ENCODE measurements at places on chromosomes 5 and 9. TPM values are rescaled to one million over a fixed set of nuclear protein-coding genes. Genes with fewer than 3 reads are reported as not detected.

DNA sequence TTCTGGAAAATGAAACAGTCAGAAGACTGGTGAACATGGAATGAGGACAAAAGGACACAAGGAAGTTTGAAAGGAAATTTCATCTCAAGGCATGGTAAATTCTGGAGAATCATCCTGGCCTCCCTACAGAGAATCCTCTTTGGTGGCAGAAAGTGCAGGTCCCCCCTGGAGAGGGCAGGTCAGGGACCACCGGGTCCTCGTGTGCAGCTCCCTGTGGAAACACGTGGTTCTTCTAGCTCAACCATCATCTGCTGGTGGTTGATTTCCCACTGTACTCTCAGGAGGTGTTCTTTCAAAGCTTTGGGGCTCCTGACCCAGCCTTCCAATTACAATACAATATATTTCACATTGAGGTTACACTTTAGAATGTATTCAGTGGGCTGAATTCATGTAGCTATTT, 2.6 kb upstream of the GTF3C5 start:
- no peak for DNase-seq

DNA sequence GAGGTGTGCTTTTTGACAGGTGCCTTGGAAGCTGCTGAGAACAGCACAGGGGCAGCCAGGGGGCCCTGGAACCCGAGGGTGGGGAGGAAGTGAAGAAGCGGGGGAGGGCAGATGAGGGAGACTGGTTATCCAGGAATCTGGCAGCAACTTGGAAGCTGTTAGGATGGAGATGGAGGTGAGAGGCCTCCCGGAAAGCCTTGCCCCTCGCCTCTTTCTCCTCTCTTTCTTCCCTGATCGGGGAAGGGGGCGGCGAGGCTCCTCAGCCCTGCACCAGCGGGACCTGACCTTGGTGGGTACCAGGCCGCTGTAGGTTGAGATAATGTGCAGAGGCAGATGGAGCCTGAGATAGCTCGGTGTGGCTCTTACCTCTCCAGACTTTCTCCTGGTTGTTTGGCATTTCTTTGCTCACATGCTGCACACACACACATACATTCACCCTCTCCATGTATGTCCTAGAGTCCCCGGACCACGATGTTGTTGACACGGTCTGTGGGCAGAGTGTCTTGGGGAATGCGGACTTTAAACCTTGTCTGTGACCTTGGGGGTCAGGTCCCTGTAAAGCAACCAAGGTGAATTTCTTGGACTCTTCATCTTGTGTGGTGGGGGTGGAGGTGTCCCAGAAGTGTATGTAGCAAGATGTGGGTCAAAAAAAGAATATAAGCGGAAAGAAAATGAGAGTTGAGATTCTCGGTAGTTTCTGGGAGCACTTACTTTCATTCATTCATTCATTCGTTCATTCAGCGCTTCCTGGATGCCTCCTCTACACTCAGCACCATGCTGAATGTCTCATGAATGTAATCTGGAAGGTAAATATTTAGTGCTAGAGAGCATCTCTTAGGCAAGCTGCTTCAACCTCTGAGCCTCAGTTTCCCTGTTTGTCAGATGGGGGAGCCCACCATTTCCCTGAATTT, 1.6 kb downstream of the WWC1 start:
- no peak for DNase-seq

DNA sequence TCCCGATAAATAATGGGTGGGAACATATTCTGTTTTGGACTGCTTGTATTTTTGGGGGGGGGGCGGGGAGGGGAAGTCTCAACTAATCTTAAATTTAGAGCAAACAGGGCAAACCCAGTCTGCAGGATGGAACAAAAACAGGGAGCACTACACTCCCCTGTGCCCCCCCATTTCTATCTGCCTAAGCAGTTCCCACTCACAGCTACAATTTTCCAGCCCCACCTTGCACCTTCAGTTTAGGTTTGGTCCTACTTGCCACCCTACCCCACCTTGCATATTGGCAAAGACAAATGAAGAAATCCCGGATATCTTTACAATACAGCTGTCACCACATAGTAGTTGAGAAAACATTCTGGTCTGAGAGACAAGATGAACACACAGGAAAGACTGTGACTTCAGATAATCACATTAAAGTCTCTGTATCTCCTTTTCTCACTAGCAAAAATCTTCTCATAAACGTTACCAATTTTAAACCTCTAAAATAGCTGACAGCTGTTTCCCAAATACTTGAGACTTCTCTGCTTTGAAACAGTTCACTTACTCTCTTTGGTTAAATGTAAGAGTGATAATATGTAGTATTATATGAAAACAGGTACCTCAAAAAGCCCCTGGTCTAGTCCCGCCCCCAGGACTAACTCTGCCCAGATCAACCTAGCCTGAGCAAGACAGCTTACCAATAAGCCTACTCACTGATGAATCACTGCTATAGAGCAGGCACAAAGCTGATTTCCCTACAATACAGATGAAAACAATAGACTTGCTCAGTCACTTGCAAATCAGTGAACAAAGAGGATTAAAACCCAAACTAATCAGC, 5.2 kb upstream of the RAPGEF6 start:
- DNase-seq, result peak; percentile 52

DNA sequence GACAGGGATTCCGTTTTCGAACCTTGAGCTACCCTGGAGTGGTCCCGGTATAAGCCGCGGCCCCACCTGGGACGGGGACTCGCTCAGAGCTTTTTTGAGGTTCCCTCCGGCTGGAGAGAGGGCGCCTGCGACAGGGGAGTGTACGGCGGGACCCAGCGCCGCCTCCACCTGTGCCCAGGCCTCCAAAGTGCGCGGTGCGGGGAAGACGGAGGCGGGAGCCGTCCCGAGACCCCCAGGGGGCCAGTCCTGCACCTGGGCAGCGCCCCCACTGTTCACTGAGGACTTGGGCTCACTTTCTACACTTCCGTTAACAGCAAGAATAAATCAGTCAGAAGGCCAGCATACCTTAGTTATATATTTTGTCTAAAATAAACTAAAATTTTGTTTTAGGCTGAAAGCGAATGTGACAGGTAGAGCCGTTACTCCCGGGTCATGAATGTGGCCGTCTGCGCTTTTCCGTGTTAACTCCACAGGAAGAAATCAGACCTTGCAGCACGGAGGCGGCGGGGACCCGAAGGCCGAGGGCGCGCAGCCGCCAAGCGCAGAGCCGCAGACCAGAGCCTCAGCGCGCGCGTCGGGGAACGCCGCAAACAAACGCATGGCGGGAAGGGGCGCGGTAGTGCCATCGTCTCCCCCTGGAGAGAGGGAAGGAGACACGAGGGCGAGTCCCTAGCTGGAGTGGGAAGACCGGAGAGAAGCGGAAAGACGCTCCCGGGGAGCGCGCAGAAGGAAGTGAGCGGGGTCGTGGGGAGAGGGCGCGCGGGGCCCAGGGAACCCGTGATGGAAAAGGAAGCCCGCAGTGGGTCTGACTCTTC, 14.1 kb downstream of the TRIM7 start:
- DNase-seq, result peak; percentile 75

- no peak for DNase-seq
These were observed 204.8 kb upstream of the KLF4 start for GRCh38 chr9:107694390-107694789.

GRCh38 chr9:126722252-126722921, 82.5 kb upstream of the ZBTB43 start:
- DNase-seq, result peak; percentile 93

GRCh38 chr9:24436761-24437160, 108.9 kb downstream of the IZUMO3 start:
- DNase-seq, result no peak

GRCh38 chr9:69649566-69650250, 22.5 kb downstream of the APBA1 start:
- no peak for DNase-seq

GRCh38 chr9:123678038-123678877, 251.7 kb downstream of the DENND1A start:
- DNase-seq, result no peak

DNA sequence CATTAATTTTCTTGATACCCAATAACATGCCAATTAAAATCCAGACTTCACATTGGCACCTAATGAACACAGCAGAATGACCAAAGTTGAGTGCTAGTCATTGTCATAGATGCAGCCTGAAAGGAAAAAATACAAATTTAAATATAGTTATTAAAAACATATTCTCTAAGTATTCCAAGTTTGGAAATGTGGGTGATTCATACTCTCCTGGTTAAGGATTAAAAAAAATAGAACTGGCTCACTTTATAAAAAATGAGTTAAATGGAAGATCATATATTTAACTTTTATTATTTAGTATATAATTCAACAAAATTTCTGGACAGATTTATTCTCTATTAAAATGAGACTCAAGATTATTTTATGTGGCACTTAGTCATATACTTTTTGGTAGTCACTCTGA, 33.2 kb upstream of the RICTOR start:
- no peak for DNase-seq

DNA sequence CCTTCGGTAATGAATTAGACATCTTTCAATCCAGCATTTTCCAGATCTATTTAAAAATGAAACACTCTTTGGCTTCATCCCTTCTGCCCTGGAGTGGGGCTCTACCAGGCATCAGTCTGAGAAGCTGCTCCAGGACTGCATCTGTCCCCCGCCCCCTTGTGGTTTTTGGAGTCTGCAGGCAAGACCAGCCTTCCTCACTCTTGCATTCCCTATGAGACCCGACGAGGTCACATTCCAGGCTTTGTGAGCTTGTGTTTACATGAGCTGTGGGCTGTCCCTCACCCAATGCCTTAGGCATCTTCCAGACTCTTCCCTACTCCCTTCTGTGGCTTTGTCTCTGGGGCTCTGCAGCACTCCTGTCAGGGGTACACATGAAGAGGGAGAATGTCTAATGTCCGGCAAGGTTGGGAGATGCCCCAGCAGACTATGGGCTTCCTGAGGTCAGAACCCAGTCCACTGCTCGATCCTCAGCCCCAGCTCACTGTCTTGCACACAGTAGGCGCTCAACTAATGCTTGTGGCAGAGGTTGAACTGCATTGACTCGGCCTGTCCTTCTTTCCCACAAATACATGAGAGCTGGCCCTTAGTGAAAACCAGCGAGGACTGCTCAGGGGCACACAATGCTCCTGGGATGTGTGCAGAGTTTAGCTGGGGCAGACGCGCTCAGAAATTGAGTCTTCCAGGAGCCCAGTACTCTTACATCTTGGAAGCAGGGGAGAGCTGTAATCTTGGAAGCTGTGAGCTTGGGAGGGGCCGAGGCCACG, 11.7 kb upstream of the GADD45G start:
- no peak for DNase-seq

- DNase-seq, result no peak
These were observed 60.7 kb downstream of the MAT2B start for GRCh38 chr5:163565931-163566608.

GRCh38 chr5:124599028-124599973, 147.1 kb downstream of the ZNF608 start:
- DNase-seq, result no peak

DNA sequence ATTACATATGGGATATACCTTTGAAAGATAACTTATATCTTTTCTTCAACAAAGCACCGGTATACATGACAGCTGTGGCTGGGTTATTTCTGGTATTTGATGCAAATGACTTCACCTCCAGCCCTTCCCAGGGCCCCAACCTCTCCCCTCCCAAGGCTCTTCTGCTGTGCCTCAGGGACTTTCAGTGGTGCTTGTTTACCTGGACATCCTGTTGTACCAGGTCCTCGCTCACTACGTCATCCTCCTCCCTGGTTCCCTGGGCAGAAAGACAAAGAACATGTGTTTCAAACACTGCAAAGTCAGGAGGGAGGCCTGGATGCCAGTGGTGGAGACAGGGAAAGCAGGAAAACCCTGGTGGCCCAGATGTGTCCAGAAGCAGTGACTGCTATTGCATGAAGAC, 23.4 kb downstream of the ANXA6 start:
- no peak for DNase-seq

- no peak for DNase-seq
These were observed 146.4 kb upstream of the RETREG1 start for GRCh38 chr5:16763211-16763610.

GRCh38 chr9:26524267-26524666, 368.3 kb downstream of the CAAP1 start:
- DNase-seq, result no peak

GRCh38 chr5:43780586-43780985, 177.6 kb downstream of the NNT start:
- no peak for DNase-seq

DNA sequence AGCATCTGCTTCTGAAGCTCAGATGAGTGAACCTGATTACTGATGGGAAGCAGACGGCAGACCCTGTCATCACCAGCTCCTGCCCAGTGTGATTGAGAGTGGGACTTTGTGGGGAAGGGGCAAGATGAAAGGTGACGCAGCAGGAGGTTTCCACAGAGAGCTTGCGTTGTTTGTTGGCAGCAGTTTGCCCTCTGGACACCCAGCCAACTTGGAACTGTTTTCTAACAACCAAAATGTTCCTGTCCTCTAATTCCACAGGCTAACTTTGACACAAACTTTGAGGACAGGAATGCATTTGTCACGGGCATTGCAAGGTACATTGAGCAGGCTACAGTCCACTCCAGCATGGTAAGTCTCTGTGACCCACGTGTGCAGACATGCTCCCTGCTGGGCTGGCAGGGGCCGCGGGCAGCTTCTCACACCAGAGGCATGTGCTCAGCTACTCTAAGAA, 20.9 kb downstream of the CYFIP2 start:
- no peak for DNase-seq

DNA sequence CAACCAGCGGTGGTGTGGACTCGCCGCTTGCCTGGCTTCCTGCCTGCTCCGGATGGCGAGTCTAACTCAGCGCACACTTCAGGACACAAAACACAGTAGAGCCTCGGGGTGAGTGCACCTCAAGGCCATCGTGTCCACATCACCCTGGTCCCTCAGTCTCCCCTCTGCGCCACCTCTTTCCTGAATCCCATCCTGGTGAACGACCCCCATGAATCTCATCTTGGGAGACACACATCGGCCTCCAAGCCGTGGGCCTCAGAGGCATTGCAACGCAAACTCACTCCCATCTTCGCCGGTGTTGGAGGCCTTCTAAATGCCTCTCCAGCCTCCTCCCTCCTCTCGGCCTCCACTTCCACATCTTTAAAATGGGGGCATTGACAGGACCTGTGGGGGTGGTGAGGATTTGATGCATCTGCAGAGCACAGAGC, 124.3 kb downstream of the COL23A1 start:
- DNase-seq, result no peak

DNA sequence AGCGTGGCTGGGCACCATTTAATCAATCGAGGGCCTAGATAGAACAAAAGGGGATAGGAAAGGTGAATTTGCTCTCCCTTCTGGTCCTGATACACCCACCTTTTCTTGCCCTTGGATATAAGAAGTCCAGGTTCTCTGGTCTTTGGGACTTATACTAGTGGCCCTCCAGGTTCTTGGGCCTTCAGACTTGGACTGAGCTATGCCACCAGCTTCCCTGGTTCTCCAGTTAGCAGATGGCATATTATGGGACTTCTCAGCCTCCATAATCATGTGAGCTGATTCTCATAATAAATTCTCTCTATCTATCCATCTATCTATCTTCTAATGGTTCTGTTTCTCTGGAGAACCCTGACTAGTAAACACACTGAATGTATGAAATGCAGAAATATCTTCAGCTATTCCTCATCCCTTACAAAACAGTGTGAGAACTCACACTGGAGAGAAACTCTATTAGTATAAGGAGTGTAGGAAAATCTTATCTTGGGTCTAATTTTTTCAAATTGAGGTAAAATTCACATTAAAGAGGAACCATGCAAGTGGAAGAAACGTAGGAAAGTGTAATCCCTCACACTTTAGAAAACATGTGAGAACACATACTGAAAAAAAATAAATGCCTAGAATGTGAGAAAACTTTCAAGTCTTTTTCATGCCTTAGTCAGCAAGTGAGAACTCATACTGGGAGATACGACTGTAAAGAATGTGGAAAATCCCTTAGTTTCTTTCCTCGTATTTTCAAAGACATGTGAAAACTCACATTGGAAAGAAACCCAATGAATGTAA, 15.5 kb downstream of the PCDHB15 start:
- no peak for DNase-seq

LECT2 gene
- not detected for polyA plus RNA-seq

TUSC1 gene
- not detected for polyA plus RNA-seq

CHSY3 gene
- polyA plus RNA-seq, result not detected

LRRC14B gene
- not detected for polyA plus RNA-seq

TIMD4 gene
- polyA plus RNA-seq, result not detected

FCHO2 gene
- 5.4 TPM for polyA plus RNA-seq

All from K562 (cell line).